ENCODE measurements at places on chromosomes 7 and 10. TPM values are rescaled to one million over a fixed set of nuclear protein-coding genes. Genes with fewer than 3 reads are reported as not detected.

The NT5C2 gene
- 108 TPM for total RNA-seq

The COL13A1 gene
- 13.0 TPM for total RNA-seq

The HOXA4 gene
- total RNA-seq, result 3.7 TPM

The MMP21 gene
- total RNA-seq, result 0.23 TPM

The ZNHIT1 gene
- 77.1 TPM for total RNA-seq

The CISD1 gene
- 22.5 TPM for total RNA-seq

The FRA10AC1 gene
- 23.1 TPM for total RNA-seq

The CNNM1 gene
- total RNA-seq, result 1.8 TPM

All from metanephros (tissue), 2 donors.